ENCODE measurements at places on chromosomes 1 and 21.

DNA sequence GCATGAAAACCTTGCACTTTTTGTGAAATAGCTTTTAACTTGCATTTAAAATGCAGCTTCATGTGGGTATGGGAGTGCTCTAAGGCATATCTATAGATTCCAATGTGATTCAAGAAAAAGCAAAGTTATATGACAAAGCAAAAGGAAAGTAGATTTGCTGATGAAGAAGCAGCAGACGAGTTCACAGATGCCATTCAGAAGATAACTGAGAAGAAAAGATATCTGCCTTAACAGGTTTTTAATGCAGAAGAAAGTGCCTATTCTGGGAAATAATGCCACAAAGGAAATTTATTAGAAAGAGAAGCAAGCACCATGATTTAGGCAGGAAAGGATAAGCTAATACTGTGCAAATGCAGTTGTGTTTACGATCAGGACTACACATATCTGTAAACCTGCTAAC, 68.1 kb downstream of the PHTF1 start:
- no peak for DNase-seq

GRCh38 chr1:3060601-3061551, 8.1 kb upstream of the PRDM16 start:
- no peak for DNase-seq

DNA sequence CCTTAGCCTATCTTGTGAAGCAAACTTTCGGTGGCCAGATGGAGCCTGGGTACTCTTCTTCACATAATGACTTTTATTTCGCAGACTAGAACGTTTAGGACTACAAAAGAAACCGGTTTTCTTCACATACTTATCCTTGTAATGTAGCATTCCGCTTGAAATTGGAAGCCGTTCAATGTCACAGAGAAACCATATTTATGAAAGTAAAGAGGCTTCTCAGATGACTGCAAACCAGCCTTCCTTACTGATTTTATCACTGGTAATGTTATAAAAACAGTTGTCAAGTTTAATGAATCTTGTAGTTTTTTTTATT, 94.1 kb downstream of the PPIAL4G start:
- DNase-seq: no peak

GRCh38 chr21:43957611-43958362, 54.3 kb upstream of the TRAPPC10 start:
- DNase-seq: no peak

GRCh38 chr1:147676311-147677085, 6.2 kb upstream of the ACP6 start:
- DNase-seq: no peak

DNA sequence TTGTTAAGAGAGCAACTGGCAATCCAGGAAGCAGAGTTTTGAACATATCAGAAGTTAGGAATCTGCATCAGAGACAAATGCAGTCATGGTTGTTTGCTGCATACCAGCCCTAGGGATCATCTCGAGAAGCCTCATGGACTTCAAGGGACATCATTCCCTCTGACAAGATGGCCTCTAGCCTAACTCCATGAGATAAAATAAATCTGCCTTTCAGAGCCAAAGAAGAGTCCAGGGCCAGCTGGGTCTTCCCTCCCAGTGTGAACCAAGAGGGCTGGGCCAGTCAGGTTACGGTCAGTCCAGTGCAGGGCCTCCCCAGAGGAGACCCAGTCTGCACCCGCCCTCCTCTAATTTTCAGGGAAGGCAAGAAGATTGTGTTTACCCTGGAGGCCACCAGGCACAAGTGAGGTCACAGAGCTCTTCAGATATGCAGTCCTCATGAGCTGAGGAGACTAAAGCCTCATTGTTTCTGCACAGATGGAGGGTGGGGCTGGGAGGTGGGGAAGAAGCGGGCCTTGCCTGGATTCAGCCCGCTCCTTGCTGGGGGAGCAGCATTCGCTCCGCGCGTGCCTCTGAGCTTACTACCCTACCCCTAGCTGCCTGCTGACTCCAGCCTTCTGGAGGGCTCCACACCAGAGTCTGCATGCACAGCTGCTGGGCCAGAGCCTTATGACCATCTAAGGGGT, 52.8 kb downstream of the CAPN2 start:
- no peak for DNase-seq

DNA sequence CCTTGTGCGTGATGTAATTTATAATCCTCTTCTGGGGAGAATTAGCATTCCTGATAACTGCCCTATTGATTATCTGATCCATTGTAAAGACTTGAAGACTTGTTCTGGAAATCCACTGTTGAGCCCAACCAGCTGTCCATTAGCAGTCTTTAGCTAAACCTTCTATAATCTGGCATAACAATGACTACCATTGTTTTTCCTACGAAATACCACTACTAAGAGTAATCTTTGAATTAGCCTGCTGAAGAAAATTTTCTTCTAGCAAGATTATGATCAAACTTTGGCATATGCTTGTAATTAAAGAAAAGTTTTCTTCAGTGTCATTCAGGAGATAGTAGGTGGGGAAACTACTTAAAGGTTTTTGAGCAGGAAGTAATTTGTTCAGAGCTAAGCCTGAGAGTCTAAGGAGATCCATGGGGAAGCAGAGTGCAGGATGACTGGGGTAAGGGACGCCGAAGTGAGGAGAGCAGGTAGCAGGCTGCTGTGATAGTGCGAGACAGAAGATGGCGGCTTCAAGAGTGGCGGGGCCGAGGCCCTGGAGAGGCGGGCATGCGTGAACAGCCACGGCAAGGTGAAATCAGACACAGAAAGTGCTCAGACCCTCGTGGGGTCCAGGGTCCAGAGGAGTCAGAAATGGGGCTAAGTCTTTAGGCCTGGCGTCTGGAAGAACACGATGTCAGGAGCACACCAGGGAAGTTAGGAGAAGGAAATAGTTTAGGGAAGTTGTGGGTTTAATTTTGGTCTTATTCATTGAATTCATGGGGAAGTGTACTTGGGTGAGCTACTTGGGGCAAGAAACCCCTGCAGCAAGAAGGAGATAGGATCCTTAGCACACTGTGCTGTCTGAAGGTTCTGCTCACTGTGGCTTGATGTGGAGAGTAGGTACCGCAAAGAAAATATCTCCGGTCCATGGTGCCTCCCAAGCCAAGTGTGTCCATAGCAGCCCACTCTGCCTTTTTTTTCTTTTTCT, 112.6 kb upstream of the ADAR start:
- DNase-seq: no peak

- no peak for DNase-seq
These were observed 15.6 kb upstream of the EIF4G3 start for GRCh38 chr1:21192284-21192683.

- DNase-seq: no peak
These were observed 4.9 kb downstream of the KLHL21 start for GRCh38 chr1:6597777-6598131.

GRCh38 chr1:151037032-151037431, 646 bp downstream of the BNIPL start:
- no peak for DNase-seq

DNA sequence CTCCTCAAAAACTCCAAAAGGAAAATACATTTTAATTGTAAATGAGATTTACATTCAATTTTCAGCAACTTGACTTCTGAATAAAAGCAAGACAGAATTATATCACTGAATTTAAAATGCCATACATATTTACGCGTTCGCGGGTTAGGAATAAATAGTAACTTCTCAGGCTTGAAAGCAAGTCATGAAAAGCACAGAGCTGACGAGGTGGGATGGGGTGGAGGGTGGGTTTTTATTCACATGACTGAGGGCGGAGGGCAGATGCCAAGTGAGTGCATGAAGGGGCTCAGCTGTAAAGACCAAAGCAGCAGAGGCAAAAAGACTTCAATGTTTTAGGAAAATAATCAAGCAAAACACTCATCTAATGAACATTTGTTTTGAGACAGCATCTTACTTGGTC, 5.7 kb downstream of the CEP104 start:
- no peak for DNase-seq
